NCI-H1092 treated with DMSO at 0.1 percent for 48 hours (cell line): ENCODE measurements at places on chromosomes 12 and 14.

GRCh38 chr12:53241623-53242412 lies 9.8 kb upstream of the RARG start:
- DNase-seq: no peak

DNA sequence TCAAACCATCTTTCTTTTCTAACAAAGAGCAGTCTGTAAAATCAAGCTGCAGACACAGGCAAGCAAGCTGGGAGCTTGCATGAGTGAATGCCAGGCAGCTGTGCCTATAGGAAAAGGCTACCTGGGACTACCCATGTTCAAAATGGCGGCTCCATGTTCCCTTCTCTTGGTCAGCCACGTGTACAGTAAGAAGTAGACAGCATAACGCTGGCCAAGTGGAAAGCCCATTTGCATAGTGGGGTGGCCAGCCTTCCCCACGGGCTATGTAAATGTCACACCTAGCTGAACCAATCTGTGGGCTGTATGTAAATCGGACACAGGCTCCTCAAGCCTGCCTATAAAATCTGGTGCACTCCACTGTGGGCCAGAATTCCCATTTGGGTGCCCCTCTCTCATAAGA lies 117.1 kb downstream of the SYT10 start:
- no peak for DNase-seq

GRCh38 chr14:104787736-104788135 lies 7.8 kb downstream of the AKT1 start:
- DNase-seq: no peak

- DNase-seq: no peak
Measured at GRCh38 chr12:121009741-121010140, 6.5 kb downstream of the C12orf43 start.

- peak; percentile 61 for DNase-seq
Measured at GRCh38 chr12:106445959-106446358, 88.4 kb downstream of the POLR3B start.

GRCh38 chr14:22882529-22883172 lies 371 bp upstream of the REM2 start:
- peak; percentile 72 for DNase-seq

DNA sequence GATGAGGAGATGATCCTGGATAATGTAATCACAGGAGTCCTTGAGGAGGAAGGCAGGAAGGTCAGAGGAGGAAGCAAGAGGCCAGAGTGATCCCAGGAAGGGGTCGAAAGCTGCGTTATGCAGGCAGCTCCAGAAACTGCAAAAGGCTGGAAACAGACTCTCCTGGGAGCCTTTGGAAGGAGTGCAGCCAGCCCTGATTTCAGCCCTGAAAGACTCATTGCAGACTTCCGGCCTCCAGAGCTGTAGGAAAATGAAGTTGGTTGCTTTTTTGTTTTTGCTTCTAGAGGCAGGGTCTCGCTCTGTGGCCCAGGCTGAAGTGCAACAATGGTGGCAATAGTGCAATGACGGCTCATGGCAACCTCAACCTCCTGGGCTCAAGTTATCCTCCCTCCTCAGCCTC lies 44.6 kb upstream of the FZD10 start:
- DNase-seq: no peak

- DNase-seq: no peak
Measured at GRCh38 chr12:42208574-42208973, 29.5 kb downstream of the YAF2 start.

- DNase-seq: no peak
Measured at GRCh38 chr12:121894633-121895032, 6.0 kb downstream of the PSMD9 start.

DNA sequence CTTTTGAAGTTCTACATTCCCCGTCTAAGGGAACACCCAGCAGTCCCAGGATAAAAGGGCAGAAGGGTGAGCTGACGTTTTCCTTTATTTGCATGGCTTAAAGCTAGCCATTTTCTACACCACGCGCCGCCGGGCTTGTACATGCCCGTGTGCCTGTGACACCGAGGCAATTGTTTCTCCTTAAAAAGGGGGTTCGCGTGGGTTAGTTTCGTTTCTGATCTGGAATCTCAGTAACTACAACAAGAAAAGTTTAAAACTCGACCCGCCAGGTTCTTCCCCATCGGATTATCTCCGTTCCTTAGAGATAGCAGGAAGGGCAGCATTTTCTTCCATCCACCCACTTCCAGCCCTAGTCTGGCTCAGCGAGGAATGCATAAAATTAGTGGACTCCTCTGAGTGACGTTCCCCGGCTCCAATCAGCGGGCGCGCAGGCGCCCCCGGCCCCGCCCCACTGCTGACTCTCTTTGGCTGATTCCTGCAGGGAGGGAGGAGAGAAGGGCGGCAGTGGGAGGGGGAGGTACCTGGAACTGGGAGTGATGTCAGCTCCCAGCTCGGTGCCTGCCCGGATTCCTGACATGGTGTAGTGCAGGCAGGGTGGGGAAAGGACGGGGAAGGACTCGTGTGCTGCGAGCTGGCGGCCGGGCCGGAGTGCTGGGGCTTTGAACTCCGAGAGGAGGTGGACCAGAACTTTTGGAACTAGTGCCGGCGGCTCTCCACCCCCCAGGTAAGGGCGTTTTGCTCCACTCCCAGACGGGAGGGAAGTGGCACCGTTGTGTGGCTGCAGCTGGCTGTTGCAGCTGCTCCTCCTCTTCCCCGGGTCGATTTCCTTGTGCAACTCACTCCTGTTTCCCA lies at the start of gene PPFIBP1:
Gene PPFIBP1, plus strand, starts transcription at position 565 of the 852 bp plus-strand sequence. CDS start 109,191 bp downstream, outside the sequence.
- DNase-seq: peak; percentile 97

- no peak for DNase-seq
Measured at GRCh38 chr12:108099073-108099472, 30.0 kb upstream of the WSCD2 start.

DNA sequence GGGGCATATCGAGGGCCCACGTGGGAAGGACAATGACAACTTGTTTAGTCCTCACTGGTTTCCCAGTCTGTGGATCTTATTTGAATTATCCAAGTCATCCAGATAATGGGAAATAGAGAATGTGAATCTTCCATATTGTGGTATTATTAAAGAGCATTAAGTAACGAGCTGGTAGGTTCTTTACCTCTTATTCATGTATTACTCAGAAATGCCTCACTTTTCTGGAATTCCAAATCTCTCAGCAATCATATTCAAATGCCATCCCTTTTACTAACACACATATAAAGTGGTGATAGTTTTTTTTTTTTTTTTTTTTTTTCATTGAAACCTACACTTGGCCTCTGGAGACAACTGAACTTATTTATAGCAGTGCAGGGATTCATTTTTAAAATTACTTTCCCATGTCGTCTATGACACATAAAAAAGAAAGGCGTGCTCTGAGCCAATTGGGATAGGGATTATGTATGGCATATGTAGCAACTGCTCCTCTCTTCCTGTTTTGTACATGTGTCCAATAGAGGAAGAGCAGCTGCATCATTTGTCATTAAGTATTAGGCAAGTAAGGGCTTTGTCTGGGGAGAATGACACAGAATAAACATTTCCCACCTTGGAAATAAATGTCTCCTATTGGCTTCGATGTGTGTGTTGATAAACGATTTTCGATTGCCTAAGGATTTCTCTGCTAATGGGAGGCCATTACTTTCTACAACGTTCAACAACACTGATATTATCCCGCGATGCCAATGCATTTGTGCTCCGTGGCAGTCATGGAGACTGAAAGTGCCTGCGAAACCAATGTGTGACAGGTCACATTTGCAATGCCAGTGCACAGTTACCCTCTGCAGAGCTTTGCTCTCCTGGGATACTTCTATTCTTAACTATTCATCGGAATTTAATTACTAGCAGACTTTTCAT lies 78.6 kb upstream of the IFNG-AS1 start:
- no peak for DNase-seq

DNA sequence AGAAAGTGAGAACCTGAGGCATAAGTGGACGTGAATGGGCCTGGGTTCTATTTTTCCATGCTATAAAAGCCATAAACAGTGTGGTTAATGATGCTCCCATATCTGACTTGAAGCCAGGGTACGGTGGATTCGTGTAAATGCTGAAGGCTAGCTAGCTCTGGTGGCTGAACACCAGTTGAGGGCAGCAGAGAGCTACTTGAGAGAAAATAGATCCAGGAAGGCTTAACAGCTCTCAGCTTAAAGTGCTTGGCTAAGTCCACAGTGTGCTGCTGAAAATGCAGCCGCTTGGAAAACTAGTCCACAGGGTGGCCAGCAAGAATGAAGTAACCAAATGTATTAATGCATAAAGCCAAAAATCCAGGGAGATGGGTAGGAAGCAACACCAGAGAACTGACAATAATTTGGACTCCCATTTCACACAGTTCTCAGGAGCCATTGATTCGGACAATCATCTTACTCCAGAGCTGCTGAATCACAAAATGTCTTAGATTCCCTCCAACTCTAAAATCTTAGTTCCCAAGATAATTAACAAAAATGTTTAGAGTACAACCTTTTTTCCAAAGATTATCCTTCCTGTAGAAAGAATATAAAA lies 15.0 kb upstream of the FOXG1 start:
- DNase-seq: no peak

GRCh38 chr12:13362260-13362841 lies 165.8 kb downstream of the EMP1 start:
- peak; percentile 85 for DNase-seq

DNA sequence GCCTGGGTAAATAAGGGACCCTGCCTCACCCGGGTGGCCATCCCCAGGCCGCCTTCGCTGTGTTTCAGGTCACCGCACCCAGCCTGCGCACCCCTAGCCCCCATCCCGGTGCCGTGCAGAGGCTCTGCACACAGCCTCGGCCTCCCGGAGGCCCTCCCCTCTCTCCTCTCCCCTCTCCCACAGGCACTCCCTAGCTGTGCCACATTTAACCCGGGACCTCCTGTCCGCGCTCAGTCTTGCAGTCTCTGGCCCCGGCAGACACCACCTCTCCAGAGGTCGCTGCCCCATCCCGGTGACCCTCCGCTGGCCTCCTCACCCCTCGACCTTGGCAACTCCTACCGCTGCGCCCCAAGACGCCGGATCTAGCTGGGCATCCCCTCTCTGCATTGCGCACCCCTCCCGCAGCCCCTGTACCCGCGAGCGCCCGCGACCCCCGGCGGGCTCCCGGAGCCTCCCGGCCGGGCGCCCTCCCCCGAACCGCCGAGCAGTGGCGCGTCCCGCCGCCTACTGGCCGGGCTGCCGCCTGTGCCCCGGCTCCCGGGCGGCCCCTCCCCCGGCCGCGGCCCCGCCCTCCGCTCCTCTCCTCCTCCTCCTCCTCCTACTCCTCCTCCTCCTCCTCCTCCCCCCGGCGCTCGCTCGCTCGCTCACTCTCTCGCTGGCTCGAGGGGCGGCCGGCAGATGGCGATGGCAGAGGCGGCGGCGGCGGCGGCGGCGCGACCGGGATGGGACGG lies 120.7 kb downstream of the AACS start:
- DNase-seq: peak; percentile 28

- no peak for DNase-seq
Measured at GRCh38 chr14:81234278-81234677, 13.5 kb upstream of the GTF2A1 start.

DNA sequence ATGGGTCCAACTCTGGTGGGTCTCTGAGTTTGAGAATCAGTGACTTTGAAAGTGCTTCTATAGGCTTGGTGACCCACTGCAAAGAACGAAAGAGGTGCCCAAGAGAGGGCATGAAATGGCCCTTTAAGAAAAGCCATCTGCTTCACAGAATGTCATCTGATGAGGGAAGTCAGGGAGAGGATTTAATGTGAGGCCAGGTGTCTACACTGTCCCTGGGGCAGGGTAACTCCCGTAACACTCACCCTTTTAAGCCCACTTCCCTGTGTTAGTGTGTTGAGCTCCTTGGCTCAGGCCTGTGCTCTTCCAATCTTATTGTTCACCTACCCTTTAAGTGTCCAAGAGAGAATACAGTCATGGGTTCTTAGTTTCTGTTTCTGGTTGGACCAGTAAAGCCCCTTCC lies 16.4 kb upstream of the SRSF5 start:
- DNase-seq: peak; percentile 92

DNA sequence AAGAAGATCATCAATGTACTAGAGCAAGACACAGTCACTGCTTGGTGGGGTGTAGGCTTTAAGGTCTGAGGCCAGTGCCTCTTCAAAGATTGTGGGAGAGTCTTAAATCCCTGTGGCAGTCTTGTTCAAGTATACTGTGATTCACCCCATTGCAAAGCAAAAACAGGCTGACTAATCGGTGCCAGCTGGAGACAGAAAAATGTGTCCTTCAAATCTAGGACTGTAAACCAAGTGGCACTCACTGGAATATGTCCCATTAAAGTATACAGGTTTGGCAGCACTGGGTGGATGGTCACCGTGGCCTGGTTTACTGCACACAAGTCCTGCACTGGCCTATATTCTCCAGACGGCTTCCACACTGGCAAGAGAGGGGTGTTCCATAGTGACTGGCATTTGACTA lies 1315.3 kb downstream of the TMEM121 start:
- DNase-seq: no peak

GRCh38 chr12:49201595-49202295 lies 12.9 kb upstream of the TUBA1A start:
- peak; percentile 74 for DNase-seq

- peak; percentile 94 for DNase-seq
Measured at GRCh38 chr12:95674631-95675030, 115.9 kb downstream of the NTN4 start.

DNA sequence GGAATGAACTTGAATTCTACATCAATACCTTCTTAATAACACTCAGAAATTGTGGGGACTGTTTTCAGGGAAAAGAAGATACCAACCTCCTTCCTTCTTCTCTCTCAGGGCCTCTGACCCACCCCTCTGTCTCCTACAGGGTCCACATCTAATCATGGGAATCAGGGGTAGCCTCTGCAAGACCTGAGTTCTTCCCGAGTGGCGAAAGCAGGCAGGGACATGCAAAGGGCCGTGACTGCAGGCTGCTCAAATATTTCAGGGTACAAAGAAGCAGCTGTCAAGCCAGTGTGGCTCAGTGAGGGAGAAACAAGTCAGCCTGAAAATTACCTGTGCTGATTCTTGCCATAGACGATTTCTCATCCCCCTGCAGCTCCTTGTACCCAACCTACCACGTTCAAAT lies 123.1 kb upstream of the PARP11 start:
- DNase-seq: no peak

DNA sequence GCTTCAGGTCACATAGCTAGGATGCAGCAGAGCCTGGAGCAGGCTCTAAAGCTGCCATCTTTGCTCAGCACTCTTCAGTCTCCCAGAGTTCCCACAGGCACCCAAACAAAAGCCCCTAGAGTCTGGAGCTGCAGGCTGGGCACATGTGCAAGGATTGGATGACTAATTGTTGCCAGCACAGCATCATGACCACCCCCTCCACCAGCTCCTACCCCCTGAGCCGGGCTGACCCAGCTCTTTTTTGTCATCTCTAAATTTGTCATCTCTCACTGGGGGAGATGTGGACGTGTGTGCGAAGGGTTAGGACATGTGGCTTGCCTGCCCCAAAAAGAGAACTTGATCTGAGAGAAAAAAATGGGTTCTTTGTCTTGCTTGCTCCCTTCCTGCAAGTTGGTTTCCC lies 4.3 kb upstream of the MMP19 start:
- DNase-seq: no peak

- peak; percentile 8 for DNase-seq
Measured at GRCh38 chr14:56294128-56294527, 175.9 kb downstream of the PELI2 start.

GRCh38 chr14:102095871-102096568 lies 9.2 kb upstream of the HSP90AA1 start:
- no peak for DNase-seq
